ENCODE measurements at places on chromosomes 5 and 9.

DNA sequence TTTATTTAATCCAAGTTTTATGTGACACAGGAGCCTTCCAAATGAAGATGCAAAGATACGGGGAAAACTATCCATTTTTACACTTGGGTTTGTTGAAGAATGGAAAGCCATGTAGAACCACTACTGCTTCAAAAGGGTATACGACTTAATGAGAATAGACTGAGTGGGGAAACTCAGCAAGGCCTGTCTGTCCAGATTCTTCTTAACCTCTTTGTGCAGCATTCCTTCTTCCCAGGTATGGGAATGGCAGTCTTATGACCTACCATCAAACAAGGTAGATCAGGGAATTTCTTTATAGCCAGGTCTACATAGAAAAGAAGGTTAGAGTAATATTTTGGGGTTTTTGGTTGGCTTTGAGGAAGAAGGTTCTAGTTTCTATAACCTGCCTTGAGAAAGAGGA, 23.4 kb downstream of the APTX start:
- DNase-seq = no peak

DNA sequence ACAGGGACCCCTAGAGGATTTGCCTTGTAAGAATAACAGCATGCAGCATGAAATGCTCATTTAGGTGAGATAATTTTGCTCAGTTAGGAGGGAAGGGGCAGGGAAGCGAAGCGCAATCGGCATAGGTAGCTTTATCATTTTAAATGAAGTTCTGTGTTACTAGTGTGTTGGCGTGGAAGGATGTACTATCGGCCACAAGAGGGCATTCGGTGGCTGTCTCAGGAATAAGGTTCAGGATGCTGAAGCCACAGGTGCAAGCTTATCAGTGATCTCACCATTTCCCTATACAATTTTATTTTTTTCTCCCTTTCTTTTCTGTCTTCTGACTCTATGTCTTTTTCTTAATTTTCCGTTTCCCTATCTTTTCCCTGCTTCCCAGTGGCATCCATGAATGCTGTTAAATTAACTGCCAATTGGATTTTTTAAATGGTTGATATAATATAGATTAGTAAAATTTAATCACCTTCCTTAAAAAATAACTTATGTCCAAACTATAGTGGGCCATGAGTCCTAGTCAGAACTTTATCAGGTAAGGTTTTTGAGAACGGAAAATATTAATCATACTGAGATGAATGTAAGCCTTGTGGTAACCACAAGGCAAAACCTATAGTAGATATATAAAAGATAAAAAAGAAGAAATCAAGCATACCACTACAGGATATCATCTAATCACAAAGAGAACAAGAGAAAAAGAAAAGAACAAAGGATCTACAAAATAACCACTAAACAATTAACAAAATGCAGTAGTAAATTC, 1.2 kb upstream of the INSL6 start:
- peak; percentile 73 for DNase-seq

GRCh38 chr5:177128551-177128981, 5.0 kb upstream of the NSD1 start:
- peak; percentile 33 for DNase-seq

DNA sequence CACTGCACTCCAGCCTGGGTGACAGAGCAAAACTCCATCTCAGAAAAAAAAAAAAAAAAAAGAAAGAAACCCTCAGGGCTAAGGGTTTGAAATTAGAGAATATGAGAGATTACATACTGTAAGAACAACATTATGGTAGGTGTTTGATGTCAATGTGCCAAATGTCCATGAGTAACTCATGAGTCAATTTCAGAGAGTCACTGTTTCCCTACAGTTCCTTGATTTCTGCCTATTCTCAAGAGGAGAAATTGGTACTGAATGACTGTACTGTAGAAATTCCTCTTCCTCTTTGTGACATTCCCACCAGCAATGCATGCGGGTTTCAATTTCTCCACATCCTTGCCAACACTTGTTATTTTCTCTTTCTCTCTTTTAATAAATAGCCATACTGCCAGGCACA, 35.2 kb downstream of the MARVELD2 start:
- peak; percentile 84 for DNase-seq

DNA sequence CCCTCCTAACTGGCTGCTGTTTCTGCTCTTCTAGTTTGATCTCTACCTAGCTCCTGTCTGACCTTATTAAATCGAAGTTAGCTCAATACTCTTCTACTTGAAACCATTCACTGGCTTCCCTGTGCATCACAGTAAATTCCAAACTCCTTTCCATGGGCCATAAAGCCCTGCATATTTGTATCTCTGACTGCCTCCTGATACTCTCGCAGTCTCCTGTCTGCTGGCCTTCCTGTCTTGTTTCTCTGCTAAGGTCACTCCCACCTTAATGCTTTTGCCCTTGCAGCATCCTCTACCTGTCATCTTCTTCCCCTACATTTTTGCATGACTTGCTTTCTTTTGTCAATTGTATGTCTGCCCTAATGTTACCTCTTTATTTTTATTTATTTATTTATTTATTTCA, 44.8 kb downstream of the SNCAIP start:
- no peak for DNase-seq

- peak; percentile 67 for DNase-seq
Observed at GRCh38 chr9:132901858-132902831, 23.4 kb downstream of the SPACA9 start.

- no peak for DNase-seq
Observed at GRCh38 chr9:136623842-136624183, 38.9 kb upstream of the EGFL7 start.

GRCh38 chr9:35618854-35619799, 914 bp upstream of the CD72 start:
- DNase-seq = no peak

- DNase-seq = peak; percentile 61
Observed at GRCh38 chr9:14730461-14730898, 7.9 kb upstream of the CER1 start.

DNA sequence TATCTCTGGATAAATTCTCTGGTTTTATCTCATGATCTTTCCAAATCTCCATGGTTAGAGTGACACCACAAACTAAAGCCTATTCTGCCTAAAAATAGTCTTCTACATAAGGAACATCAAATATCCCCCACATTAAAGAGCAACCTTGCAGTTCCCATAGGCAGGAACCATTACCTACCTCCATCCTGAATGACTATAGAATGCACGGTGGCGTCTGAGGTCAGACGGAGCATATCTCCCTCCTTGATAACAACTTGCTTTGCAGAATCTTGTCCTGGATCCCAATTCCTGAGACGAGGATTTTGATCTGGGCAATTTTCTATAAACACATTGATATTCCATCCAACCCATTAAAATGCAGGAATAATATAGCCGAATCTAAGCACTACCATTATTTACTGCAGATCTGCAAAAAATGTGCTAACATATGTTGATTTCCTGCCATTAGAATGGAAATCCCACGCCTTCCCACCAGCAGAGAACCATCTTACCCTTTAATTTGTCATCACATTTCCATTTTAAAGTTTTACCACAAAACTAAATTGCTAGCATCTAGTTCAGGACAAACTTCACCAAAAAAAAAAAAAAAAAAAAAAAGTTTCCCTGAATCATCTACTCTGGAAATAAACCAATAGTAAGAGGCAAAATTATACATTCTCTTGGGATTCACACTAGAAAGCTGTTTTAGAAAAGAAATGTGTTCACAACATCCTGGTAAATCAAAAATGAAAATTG, 22.1 kb downstream of the CEMIP2 start:
- no peak for DNase-seq

DNA sequence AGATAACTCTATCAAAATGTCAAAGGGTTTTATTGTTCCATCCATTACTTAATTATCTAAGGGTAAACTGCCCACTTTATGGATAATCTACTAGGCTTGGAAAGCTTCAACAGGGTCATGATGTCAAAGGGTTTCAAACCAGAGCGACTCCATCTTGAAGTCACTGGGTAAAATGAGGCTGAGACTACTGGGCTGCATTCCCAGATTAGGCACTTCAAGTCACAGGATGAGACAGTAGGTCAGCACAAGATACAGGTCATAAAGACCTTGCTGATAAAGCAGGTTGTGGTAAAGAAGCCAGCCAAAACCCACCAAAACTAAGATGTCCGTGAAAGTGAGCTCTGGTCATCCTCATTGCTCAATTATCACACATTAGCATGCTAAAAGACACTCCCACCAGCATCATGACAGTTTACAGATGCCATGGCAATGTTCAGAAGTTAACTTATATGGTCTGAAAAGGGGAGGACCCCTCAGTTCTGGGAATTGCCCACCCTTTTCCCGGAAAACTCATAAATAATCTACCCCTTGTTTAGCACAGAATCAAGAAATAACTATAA, 138.6 kb downstream of the GNAQ start:
- no peak for DNase-seq

DNA sequence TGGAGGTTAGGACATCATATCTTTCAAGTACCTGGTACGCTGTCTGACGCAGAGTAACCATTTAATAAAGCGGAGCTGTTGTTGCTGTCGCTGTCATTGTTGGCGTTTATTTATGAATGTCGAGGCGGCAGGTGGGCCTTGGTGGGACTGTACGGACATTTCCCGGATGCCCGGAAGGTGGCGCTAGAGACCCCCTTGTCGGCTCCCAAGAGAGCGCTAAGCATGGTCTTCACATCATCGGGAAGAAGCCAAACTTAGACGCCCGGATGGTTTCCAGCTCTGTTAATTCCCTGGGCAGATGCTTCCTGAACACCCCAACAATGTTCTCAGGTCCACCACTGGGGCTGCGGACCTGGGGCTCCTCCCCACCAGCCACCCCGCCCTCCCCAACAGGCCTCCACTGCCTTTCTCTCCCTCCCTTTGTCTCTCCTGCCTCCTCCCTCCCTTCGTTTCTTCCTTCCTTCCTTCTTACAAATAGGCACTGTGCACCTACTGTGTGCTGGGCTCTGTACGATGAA, 54.1 kb downstream of the DUSP1 start:
- peak; percentile 91 for DNase-seq

DNA sequence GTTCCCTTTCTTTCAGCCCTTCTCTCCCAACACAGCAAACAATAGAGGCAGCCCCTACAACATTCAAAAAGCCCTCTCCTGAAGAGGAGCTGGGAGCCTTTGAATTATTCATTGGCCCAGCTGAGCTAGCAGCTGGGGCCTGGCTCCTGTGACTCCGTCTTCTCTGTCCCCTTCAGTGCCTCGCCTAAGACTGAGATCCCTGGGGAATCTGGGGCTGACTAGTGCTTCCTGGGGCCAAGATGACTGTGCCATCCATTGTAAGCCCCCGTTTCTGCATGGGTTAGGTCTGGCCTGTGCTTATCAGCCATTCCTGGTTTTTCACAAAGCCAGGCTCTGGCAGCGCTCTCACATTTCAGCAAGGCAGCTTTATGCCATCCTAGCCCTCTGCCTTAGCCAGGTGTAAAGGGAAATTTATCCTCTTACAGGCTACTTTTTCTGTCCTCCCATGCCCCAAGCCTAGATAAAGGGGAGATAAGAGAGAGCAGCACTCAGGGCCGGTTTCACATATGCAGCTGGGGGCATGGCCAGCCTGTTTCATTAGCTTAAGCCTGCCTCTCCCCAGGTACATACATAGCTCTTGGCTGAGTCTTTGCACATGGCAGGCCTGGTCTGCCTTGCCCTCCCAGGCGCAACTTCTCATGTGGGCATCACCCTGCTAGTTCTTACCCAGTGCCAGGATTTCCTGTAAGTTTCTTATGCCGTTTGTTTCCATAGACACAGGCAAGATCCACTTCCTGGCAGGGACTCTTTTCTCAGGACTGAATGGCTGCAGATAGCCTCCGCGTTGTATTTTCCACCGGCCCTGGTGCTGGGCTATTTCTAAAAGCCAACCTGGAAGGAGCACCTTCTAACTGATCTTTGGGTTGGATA, 15.8 kb downstream of the PTPA start:
- no peak for DNase-seq

GRCh38 chr5:114957384-114957783, 212.3 kb downstream of the TRIM36 start:
- no peak for DNase-seq

- no peak for DNase-seq
Observed at GRCh38 chr9:77827104-77827784, 179.1 kb upstream of the GNA14 start.

DNA sequence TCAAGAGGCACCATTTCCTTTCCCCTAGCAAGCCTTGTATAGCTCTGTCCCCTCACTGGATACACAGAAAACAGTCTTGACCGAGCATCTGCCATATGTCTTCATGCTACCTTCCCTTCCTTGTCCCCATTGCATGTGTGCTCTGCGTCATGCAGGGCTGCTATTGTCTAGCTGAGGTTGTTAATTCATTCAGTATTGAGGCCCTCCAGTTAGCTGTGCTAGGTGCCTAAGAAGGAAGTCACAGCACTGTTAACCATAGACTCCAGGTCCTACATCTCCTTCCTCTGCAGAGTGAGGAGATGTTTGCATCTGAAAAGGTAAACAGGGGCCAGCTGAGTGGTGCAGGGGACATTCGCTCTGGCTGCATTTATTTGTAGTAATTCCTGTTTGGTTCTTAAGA, 48.2 kb downstream of the SLC1A3 start:
- DNase-seq = no peak

DNA sequence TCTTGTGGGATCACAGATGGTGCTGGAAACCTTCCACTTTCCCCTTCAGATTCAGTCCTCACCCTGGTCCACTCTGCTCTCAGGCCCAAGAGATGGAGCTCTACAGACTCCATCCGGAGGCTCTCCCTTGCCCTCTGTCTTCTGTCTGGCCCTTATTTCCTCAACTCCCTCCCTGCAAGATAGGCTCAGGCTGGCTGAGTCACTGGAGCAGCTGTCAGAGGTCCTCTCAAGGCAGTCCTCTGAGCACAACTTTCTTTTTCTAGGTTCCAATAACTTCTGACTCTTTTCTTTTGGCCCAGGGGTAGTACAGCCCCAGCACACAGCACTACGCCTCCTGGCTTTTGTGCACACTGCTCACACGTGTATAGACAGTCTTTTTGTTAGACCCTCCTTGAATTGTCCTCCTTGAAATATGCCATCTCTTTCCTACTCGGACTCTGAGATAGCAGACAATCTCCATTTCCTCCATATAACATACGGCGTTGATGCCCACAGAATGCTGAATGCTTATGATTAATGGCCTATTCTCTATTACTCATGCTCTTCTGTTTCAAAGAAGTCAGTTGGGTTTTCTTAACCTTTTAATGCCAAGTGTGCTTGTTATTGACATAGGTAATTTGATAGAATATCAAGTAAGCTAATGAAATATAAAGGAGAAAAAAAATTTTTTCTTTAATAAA, 193.1 kb downstream of the SLC12A2 start:
- peak; percentile 27 for DNase-seq

DNA sequence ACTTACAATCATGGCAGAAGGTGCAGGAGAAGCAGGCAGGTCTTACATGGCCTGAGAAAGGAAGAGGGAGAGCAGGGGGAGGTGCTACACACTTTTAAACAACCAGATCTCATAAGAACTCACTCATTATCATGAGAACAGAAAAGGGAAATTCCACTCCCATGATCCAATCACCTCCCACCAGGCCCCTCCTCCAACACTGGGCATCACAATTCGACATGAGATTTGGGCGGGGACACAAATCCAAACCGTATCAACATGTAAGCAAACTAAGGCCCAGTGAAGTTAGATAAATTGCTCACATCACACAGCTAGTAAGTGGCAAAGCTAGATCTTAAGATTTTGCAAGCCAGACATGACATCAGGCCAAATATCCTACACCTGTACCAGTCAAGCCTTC, 48.3 kb upstream of the RIC1 start:
- no peak for DNase-seq

- peak; percentile 38 for DNase-seq
Observed at GRCh38 chr5:53335115-53335514, 145.3 kb upstream of the FST start.

Data from foreskin fibroblast (primary cell).